Activated naive CD4-positive, alpha-beta T cell treated with anti-CD3 and anti-CD28 coated beads for 36 hours (primary cell): ENCODE measurements at places on chromosomes 7 and 10. TPM values are rescaled to one million over a fixed set of nuclear protein-coding genes. Genes with fewer than 3 reads are reported as not detected.

Gene PPA1
- total RNA-seq: 392 TPM

Gene TCAF1
- total RNA-seq: 13.7 TPM

Gene LIPN
- not detected for total RNA-seq

Gene HNRNPH3
- total RNA-seq: 145 TPM

Gene GALNT17
- total RNA-seq: not detected

Gene CDHR1
- 0.37 TPM for total RNA-seq

Gene C7orf33
- not detected for total RNA-seq

Gene FBXO24
- total RNA-seq: 2.6 TPM

Gene ANKRD30A
- total RNA-seq: not detected

Gene WEE2
- not detected for total RNA-seq

Gene TAS2R5
- 0.95 TPM for total RNA-seq

Gene TMEM60
- 11.1 TPM for total RNA-seq

Gene CFAP43
- total RNA-seq: not detected

Gene FRMPD2
- not detected for total RNA-seq

Gene GRK5
- total RNA-seq: 27.1 TPM

Gene H2BK1
- total RNA-seq: not detected

Gene DYNC1I1
- total RNA-seq: not detected

Gene LIPF
- not detected for total RNA-seq

Gene INHBA
- total RNA-seq: not detected

Gene NEUROD6
- not detected for total RNA-seq

Gene TMEM176B
- not detected for total RNA-seq

Gene EBF3
- total RNA-seq: not detected

Gene TUBAL3
- not detected for total RNA-seq
